ENCODE measurements at places on chromosomes 7 and 10.

GRCh38 chr7:131606346-131607290, 50.2 kb upstream of the PODXL start:
- DNase-seq = no peak

GRCh38 chr7:91852263-91852741, 28.2 kb downstream of the MTERF1 start:
- DNase-seq = no peak

DNA sequence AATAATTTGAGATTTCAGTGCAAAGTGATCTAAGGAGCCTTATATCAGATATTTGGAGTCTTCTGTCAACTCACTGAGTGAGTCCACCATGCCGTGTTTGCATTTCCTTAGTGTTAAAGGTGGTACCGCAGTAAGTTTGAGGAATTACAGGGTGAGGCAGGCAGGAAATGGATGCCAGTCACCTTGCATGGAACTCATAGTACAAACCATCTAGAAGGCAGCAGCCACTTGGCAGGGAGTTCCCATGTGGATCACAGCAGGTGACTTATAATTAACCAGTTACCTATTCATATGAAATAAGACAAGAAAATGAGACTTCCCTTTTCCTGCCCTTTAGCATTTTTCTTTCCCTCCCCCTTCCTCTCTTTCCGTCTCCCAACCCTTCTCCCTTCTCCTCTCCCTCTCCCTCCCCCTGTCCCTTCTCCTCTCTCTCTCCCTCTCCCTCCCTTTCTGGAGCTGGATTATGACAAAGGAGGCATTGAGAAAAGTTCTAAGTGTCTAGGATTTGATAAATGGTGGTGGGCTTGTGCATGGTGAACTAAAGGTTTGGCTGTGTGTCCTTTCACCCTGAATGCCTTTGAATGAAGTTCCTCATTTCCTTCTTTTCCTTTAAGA, 94.1 kb downstream of the LRRC4 start:
- DNase-seq = no peak

- no peak for DNase-seq
Observed at GRCh38 chr7:22373388-22373787, 16.4 kb upstream of the RAPGEF5 start.

DNA sequence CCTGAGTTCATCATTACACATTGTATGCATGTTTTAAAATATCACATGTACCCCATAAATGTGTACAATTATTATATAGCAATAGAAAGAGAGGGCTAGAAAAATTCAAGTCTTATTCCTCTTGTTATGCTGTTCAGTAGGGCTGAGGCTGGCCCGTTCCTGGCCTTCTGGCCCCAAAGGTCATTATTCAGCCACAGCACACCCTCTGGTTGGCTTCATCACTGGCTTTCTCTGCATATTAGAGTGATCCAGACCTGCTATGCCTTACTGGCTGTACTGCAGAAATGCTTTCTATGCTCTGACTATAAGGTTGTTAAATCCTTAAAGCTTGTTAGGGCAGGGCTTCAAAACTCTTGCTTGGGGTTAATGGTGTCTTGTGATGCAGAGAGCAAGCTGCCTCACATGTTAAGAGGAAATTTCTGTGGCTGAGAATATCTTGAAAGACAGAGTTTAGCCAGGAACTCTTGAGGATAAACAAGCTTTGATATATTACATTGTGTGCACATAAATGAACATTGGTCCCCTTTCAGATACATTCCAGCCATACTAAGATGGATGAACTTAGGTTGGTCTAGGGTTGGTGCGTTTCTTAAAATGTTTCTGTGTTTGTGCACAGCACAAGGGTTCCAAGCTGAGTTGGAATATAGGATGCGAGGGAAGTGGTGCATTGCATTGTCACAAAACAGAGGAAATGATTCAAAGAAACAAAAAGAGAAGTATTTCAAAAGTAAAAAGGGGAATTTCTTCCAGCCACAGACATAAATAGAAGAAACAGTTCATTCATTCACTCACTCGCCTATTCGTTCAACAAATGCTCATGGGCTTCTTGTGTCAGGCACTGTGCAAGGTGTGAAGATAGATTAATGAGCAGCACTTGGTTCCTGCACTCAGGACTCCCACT, 61.6 kb upstream of the WDR11 start:
- no peak for DNase-seq

DNA sequence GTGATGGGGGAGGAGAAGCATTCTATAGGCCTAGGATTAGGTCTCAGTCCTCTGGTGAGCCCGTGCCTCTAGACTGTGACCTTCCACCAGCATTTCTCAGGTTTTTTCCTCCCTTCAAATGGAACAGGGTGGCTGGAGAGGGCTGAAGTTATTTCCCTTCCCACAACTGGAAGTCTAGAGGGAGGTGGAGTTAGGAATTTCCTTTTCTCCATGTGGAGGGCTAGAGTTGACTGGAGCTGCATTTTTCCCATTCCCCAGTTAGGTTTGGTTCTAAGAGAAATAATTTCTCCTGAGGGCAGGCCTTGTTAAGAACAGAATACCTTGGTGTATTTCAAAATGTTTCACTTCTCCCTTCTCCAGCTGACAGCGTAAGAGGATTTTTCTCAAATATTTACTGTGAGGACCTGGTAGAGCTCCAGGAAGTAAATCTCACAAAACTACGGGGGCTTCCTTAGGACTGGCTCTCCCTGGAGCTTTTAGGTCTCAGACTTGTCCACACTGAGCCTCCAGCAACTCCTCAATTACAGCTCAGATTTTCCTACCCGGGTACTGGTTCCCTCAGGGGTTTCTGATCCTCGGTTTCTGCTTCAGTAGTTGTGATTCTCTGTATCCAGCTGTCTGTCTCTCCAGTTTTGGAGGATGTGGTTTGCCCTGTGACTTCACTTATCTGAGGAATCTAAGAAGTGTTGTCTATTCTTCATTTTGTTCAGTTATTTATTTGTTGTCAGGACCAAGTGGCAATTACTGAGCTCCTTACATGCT, 6.0 kb upstream of the REEP3 start:
- no peak for DNase-seq

- DNase-seq = no peak
Observed at GRCh38 chr10:78759456-78760120, 309.2 kb upstream of the ZMIZ1 start.

GRCh38 chr10:113891476-113891875, 37.0 kb downstream of the NHLRC2 start:
- no peak for DNase-seq

- DNase-seq = no peak
Observed at GRCh38 chr10:104589431-104589830, 51.7 kb upstream of the SORCS3 start.

DNA sequence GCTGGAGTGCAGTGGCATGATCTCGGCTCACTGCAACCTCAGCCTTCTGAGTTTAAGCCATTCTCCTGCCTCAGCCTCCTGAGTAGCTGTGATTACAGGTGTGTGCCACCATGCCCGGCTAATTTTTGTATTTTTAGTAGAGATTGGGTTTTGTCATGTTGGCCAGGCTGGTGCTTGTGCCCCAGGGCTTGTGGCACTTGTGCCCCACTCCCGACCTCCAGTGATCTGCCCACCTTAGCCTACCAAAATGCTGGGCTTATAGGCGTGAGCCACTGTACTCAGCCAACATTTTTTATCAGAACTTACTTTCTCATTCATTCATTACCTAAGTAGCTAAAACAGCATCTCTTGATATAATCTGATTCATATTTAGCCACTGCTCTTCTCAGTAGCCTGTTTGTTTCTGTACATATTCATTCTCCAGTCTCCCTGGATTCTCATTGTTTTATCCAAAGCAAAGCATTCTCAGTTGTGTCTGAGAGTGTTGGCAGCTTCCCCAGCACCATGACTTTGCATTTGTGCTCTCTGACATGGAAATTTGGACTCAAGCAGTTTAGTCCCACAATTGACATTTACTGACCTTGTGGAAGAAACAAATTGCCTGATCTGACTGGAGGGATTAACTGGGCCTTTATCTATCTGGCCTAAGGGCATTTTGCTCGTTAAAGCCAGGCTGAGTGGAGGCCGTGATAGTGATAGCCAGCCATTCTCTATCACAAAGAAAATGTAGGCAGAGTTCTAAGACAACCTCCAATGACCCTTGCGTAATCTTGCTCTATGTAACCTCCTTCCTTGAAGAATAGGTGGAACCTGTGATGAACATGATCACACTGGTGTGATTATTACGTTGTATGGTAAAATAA, 44.9 kb downstream of the AKR1B15 start:
- DNase-seq = no peak

DNA sequence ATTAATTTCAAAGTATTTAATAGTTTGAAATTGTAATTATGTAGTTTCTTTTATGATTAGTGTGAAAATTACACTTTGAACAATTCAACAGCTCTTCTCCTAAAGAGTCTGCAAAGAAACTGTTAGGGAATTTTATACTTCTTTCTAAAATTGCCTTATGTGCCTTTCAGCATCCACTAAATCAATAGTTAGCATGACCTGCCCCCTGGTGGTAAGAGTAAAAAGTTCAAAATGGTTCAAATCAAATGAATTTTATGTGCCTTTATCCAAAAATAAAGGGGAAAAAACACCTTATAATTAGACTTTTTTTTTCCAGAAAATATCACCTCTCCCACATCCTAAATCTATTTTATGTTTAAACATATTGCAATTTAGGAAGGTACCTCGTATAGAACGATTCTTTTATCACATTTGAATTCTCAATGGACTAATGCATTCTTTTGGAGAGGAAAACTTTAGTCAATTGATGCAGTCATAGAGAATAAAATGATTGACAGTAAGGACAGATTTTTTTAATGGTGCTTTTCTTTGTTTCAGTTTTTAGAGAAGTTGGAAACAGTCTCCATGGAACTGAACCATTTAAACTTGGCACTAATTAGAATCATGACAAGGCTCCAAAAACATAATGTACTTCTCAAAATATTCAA, 163.7 kb downstream of the SEMA3D start:
- DNase-seq = no peak

- DNase-seq = no peak
Observed at GRCh38 chr10:26540601-26541000, 102.5 kb downstream of the APBB1IP start.

GRCh38 chr7:74042746-74043522, 15.0 kb downstream of the ELN start:
- DNase-seq = no peak

DNA sequence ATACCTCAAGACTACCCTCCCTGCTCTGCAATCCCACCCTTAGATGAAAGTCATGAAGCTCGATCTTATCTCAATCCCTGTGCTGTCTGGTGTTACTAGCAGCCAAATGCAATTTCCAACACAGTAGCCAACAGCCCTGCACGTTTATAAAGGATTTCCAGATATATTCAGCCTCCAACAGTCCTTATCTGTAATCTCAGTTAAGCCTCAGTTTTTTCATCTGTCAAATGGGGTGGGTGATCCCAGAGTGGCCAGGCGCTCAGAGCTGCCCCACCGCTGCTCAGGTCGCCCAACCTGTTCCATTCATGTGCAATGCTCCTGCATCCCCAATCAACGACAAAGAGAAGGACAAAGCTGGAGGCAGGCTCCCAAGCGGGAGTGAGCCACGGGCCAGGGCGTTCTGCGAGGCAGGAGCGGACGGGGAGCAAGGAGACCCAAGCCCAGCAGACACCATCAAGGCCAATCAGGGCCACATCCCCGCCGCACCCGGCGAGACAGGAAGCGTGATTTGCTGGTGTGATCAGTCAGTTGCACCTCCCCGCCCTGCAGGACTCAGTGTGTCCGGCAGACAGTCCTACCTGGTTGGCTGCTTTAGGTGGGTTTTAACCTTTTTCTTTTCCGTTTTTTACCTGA, 19.7 kb downstream of the PDGFA start:
- DNase-seq = no peak

GRCh38 chr7:99128076-99128950, 15.6 kb downstream of the SMURF1 start:
- no peak for DNase-seq

GRCh38 chr10:50511492-50512213, 112.1 kb downstream of the SGMS1 start:
- DNase-seq = no peak

DNA sequence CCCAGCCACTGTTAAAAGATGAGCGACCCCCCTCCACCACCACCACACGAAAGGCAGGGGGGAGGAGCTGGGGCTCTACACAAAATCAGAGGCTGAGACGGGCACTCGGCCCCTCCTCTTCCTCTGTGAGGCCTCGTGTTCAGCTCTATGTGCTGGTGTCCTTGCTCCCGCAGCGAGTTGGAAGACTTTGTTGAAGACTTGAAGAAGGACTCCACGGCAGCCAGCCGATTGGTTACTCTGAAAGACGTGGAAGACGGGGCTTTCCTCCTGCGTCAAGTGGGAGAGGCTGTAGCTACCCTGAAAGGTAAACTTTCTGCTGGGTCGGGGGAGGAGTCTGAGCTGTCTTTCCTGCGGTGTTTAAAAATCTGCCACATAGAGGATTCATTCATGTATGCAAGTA, 203.7 kb downstream of the ARHGAP21 start:
- DNase-seq = no peak

- no peak for DNase-seq
Observed at GRCh38 chr7:47878662-47879061, 69.6 kb downstream of the PKD1L1 start.

GRCh38 chr10:35359056-35359455, 22.7 kb downstream of the CCNY start:
- DNase-seq = no peak

DNA sequence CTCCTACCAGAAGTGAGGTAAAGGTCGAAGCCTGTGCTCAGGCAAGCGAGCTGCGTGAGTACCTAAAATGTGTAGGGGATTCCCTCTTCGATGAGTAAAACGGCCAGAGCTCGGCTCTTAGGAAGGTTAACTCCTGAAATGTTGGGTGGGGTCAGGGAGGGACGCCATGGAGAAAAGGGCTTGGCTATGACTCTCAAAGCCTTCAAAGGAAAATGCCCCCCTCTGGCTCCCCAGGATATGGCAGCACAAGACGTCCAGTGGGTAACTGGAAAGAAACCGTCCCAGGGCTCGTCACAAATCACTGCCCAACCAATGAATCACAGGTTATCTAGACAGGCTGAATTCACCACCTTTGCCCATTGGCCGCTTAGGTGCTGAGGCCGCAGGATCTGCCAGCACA, 58.0 kb downstream of the CALML3 start:
- DNase-seq = no peak

DNA sequence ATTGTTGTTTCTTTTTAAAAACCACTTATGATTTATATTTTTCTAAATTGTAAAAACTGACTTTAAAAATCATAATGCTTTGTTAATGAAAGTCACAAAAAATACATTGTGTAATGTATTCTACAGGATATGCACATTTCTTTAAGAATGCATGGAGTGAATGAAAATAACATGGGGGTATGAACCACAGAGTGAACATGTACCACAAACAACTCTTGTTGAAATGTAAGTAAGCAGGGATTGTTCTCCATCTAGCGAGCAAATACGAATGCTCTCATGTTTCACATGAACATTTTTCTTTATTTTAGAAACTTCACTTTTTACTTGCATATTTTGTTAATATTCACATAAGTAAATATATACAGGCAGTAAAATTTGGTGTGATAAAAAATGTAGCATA, 35.6 kb upstream of the LAMB4 start:
- no peak for DNase-seq

GRCh38 chr10:21728618-21729017, 194.6 kb downstream of the MLLT10 start:
- no peak for DNase-seq

Data from stimulated activated CD4-positive, alpha-beta T cell treated with anti-CD3 and anti-CD28 coated beads, TNF-alpha, amount 100 ng/mL, for 1 hour (primary cell).